Naive B cell (primary cell): ENCODE measurements at places on chromosomes 2 and 18. TPM values are rescaled to one million over a fixed set of nuclear protein-coding genes. Genes with fewer than 3 reads are reported as not detected.

DNA sequence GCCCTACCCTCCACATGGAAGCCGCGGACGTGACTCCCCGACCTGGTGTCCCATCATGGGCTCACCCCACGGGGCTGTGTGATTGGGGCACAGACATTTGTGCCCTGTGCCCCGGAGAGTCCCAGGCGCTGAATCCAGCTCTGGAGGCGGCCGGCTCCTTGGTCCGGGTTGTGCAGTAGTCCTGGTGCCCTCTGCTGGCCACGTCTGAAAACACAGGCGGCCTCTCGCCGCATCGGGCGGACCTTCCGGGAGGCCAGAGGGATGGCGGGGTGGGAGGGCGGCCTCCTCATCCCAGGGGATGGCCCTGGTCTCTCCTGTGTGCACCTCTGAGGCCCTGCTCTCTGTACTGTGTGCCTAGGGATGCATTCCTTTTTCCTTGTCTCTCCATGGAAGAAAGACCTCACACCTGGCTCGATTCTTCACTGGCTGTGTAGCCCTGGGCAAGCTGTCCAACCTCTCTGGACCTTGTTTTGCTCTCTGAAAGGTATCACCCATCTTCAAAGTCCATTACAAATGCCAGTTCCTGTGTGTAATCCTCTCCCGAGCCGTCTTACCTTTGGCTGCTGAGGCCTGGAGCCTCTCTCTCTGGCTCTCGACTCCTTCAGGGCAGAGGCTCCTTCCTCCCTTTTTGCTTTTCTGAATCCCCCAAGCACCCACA lies 27.6 kb downstream of the CELF4 start:
- no peaks in the 10 kb centered on the region for H3K36me3 ChIP-seq
- peaks cover 34% of the 10 kb centered on the region for H3K27me3 ChIP-seq
- H3K27ac ChIP-seq = no peak overlapping the region

DNA sequence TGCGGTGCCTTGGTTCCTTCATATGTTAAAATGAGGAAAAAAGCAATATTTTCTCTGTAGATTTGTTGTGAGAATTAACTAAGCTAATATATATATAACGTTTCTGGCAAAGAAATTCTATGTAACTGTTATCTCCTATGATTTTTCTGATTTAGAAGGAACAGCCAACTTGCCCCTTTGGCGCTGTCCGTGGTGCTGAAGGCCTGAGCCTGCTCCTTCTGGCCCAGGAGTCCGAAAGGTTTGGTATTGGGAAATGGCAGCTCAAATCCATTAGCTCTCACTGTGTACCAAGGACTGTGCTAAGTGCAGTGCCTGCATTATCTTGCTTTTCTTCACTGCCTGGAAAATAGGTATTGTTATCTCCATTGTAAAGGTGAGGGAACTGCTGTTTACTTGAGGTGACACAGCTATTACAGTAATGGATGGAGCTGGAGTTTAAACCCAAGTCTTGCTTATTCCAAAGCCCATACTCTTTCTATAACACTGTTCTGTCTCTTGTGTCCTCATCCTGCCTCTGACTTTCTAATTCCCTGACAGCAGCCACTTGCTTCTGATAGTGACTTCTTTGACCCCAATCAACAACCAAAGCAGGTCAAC lies 52.2 kb downstream of the C1QL2 start:
- no peaks in the 10 kb centered on the region for H3K4me1 ChIP-seq
- peak; percentile 2 for DNase-seq
- no peak overlapping the region for H3K27ac ChIP-seq

Gene CROCC2
- polyA plus RNA-seq = not detected

Gene CHN1
- not detected for polyA plus RNA-seq

Gene B3GNT7
- polyA plus RNA-seq = 0.35 TPM

- no peaks in the 10 kb centered on the region for H3K27me3 ChIP-seq
- H3K4me1 ChIP-seq = no peaks in the 10 kb centered on the region
- DNase-seq = no peak
- no peak overlapping the region for H3K4me3 ChIP-seq
These were observed 215.9 kb downstream of the SOX11 start for GRCh38 chr2:5908071-5908470.

DNA sequence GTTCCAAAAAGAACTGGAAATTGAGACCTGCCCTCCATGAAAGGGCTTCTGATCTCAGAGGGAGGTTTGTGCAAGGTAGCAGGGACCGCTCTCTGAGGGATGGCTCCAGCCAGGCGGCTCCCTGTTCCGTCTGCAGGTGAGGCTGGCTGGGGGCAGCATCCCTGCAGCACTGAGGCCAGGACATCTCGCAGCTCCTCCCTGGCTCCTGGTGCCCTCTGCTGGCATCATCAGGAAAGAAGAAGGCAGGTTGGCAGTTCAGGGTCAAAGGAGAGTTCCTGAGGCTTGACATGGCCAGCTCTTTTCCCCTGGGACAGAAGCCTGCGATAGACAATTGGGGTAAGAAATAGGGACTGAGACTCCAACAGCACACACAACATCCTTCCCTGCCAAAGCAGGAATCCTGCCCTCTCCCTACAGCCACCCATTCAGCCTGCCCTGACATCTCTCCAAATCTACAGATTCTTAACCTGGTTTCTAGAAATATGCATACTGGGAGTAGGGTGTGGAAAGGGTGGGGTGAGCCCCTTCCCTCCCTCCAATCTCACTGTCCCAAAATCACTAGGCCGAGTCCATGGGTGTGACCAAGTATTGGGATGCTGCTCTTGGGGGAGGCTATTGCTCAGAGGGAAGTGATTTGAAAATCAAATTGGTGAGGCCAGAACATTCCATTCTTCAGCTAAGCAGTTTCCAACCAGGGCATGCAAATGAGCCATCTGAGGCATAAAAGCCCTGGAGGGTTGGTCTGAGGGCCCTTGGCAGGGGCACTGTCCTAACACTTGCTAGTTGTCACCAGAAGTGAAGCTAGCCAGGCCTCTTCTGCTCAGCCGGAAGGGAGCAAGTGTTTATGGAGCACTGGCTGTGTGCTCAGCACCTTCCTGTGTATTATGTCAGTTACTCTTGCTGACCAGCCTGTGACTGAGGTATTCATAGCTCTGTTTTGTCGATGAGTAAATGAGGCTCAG lies 185.4 kb downstream of the TFCP2L1 start:
- no peaks in the 10 kb centered on the region for H3K36me3 ChIP-seq
- no peaks in the 10 kb centered on the region for H3K4me1 ChIP-seq
- DNase-seq = no peak
- no peak overlapping the region for H3K27ac ChIP-seq
- peaks cover 24% of the 10 kb centered on the region for H3K27me3 ChIP-seq

Gene SETBP1
- polyA plus RNA-seq = 6.0 TPM

- peaks cover 82% of the 10 kb centered on the region for H3K4me1 ChIP-seq
- H3K27ac ChIP-seq = peak overlapping the region; percentile 99
- peak overlapping the region; percentile 78 for H3K4me3 ChIP-seq
- H3K27me3 ChIP-seq = no peaks in the 10 kb centered on the region
- DNase-seq = no peak
These were observed 124.2 kb upstream of the CXCR4 start for GRCh38 chr2:136242100-136242499.

GRCh38 chr2:140274891-140275290 lies 1494.7 kb upstream of the NXPH2 start:
- no peaks in the 10 kb centered on the region for H3K36me3 ChIP-seq
- H3K27ac ChIP-seq = no peak overlapping the region
- H3K27me3 ChIP-seq = no peaks in the 10 kb centered on the region
- no peak for DNase-seq
- H3K4me1 ChIP-seq = no peaks in the 10 kb centered on the region

DNA sequence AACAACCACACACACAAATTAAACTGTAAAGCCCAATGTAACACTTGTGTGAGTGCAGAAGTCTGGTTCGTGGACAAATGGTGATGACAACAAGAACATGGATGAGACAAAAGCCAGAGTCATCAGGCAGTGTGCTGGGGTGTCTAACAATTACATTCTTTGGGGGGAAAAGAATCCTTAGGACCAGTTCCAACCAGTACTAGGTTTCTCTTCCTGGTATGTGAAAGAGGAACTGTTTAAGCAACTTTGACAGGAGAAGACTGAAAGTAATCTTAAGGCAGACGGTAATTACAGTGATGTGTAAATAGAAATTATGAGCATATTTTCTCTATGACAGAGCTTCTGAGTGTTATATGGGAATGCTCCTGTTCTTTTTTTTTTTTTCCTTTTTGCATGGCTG lies 133.4 kb downstream of the AFF3 start:
- H3K27ac ChIP-seq = peak overlapping the region; percentile 87
- no peaks in the 10 kb centered on the region for H3K27me3 ChIP-seq
- DNase-seq = no peak
- no peak overlapping the region for H3K4me3 ChIP-seq
- H3K36me3 ChIP-seq = peaks cover 34% of the 10 kb centered on the region

Gene SLC9A4
- polyA plus RNA-seq = not detected

DNA sequence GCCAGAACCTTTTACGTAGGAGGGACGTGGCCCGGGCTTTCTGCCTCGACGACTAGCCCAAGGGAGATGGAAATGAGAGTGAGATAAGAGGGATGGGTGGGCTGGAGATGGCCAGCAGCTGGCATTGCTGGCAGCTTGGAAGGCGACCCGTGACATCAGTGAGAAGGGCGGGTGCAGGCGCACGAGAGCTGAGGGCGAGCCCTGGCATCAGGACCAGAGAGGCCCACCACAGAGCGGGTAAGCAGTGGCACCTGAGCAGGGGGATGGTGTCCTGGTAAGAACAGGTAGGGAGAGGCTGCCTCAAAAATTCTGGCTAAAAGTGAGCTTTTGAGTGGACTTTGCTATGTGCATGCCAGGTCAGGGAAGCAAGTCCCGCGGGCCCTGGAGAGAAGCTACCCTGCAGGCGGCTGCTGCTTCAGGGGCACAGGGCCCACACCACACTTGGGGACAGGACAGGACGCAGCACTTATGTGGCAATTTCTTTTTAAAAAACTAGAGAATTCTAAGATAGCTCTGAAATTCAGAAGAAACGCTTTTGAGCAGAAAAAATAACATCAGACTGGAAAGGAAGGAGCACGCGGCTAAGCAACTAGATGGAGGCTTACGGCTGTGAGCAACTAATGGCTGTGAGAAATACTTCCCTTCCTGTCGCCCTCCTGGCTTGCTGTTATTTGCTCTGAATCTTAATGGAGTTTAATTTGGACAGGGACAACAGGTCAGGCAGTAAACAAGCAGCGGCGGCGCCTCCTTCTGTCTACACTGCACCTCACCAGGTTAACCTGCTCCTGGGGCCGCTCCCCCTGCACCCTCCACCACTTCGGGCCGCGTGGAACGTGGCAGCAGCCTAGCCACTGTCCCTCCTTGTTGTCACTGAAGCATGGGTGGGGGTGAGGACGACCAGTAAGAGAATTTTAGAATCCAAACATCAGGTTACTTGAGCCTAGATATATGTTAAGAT lies 20.5 kb downstream of the THAP4 start:
- H3K4me3 ChIP-seq = peak overlapping the region; percentile 36
- H3K27me3 ChIP-seq = no peaks in the 10 kb centered on the region
- no peaks in the 10 kb centered on the region for H3K36me3 ChIP-seq
- DNase-seq = no peak

Gene CRACDL
- polyA plus RNA-seq = not detected

DNA sequence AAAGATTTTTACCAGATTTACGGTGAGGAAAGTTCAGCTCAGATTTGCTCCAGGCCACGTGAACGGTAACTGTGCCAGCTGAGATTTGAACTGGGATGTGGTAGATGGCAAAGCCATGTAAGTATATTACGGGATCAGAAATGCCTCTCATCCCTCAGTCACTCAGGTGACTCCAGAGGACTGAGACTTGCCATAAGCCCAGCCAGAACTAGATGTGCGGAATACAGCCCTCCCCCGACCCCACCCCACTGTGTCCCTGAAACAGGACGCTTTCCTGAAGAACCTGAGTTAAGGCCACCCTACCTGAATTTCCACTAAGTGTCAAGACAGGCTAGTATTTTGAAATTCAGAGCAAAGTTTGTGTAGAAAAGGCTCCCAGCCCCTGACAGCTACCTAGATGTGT lies 1.3 kb upstream of the FHL2 start:
- H3K27ac ChIP-seq = no peak overlapping the region
- no peak for DNase-seq
- peaks cover 46% of the 10 kb centered on the region for H3K27me3 ChIP-seq
- H3K4me1 ChIP-seq = peaks cover 8% of the 10 kb centered on the region
- no peak overlapping the region for H3K4me3 ChIP-seq
